CD8-positive, alpha-beta memory T cell (primary cell): ENCODE measurements at places on chromosomes 12 and 14.

DNA sequence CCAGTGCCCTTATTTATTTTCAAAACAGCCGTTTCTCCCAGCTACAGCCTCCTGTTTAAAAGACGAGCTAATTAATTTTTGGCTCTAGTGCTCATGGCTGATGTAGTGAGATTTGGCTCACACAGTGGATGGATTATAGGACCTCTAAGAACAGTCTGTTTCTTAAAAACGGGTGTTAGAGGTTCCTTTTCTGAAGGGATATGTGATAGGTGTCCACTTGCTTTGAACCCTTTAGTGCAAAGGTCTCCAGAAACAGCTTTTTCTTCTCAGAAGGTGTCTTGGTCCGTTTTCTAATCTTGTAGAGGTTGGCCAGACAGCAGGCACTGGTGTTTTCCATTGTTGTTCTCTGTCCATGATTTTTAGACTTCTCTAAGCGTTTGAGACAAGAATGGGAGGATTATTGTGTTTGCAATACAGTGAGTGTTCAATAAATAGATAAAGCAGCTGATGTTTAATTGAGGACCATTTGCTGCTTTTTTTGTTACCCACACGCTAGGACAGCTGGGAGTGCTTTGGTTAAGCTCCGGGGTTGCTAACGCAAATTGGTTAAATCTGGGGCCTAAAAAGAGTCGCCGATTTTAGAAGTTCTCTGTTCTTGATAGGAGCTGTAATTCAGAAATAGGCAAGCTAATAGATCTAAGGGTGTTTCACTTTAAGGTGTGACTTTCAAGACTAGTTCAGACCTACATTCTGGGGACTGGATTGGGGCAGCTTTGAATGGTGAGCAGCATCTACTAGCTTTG, 1.0 kb downstream of the BORCS5 start:
- DNase-seq = peak; percentile 25

DNA sequence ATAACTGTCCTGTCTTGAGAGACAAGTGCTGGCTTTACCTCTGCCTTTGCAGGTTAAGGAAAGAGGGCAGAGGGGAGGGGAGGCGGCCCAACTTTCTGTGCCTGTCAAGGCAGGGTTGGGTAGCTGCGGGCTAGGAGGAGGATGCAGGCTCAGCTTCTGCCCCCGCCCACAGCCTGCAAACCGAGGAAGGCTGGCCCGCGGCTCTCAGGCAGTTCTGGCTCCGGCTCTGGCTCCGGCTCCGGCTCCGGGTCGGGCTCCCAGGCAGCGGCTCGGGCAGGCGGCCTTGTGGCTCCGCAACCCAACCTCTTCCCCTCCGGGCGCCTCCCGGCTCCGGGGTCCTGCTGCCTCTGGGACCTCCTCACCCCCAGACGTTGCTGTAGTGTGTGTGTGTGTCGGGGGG, 92.9 kb downstream of the TMEM30B start:
- DNase-seq = no peak

GRCh38 chr14:87617079-87617478, 375.9 kb downstream of the GALC start:
- DNase-seq = no peak

- DNase-seq = no peak
Observed at GRCh38 chr14:105532735-105533141, 6.4 kb downstream of the TMEM121 start.

DNA sequence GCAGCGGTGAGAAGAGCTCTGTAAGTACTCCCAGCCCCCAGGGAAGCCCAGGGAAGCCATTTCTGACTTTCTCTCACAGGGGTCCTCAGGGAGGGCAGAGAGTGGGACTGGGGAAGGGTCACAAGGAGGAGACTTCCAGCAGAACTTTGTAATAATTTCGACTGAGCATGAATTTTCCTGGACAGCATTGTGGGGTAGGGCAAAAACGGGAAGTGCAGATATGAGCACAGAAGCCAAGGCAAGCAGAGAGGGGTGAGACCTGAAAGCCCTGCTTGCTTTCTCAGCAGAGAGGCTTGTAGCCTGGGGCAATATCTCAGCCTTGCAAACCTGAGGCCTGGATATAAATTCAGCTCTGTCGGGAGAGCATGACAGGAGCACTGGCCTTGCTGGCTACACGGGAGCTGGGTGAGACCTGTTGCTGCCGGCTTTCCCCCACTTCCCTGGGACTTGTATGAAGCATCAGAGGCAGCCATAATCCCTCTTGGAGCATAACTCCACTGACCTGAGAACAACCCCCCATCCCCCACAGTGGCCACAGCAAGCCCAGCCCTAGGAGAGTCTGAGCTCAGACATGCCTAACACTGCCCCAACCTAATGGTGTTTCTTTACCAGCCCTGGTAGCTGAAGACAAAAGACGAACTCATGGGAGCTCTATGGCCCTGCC, 9.8 kb upstream of the IQSEC3 start:
- no peak for DNase-seq

DNA sequence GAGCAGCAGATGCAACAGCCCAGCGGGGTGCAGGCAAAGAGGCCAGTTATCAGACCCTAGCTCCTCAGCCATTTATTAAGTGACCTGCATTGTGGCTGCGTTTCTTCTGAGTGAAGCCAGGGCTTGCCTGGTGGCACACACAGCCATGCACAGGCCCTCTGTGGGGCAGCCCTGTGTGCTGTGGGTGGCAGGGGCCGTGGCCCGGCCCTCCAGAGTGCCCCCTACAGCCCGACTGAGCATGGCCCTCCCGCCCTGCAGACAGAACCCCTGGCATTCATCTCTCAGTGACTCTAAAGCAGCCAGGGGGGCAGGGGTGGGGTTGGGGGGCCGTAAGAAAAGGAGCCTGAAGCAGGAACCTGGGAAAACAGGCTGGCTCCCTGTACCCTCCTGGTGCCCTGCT, 226.0 kb upstream of the PWP1 start:
- DNase-seq = no peak

- peak; percentile 49 for DNase-seq
Observed at GRCh38 chr14:20857630-20858261, 33.4 kb upstream of the RNASE3 start.

DNA sequence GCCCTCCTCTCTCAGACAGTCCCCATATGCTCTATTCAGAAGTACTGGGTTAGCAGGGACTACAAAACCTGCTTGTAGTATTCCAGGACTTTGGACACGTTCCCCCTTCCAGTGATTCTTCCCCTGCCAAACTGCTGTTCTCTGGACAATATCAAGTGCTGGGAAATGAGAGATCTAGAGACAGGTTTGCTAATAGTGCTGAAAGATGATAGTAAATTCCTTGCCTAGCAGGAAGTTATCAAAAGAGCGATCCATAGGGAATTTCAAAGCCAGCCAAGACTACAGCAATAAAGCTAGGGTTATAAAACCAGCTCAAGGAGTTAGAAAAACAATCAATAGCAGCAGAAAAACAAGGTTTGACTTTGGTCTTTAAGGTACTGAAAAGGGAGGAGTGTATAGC, 15.2 kb downstream of the SLC7A8 start:
- no peak for DNase-seq

DNA sequence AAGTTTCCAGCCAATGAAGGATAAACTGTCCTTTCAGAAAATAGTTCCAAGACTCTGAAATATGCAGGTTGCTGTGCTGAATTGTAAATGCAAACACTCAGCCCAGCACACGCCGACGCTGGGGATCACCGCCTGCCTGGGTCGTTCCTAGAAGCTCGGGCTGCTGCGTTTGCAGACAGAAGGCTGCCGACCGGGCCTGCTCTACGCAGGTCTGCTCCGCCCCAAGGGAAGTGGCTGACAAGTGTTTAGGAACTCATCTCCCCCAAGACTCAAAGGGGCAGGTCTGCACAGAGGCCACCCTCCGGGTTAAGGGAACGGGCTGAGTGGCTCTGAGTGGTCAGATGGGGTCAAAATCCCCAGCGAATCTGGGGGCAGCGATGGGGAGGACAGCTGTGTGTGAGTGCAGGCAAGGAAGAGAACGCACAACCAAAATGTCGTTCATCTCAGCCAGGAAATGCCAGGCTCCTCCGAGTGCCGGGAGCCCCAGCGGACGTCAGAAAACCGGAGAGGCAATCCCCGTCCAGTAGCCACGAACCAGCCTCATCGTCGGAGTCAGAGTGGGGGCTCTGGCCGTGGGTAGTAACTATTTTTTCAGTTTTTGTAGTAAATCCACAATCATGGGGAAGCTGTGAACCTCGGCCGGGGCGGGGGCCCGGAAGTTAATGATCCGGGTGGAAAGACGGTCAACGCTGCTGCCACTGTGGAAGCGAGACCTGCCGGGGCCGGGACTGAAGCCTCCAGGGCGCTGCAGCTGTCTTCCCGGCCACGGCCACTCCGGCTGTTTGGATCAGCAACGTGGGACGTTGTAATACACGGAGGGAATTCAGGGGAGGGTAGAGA, 6.0 kb downstream of the GALNT9 start:
- no peak for DNase-seq

GRCh38 chr14:59727073-59727661, 143.4 kb downstream of the RTN1 start:
- no peak for DNase-seq

- DNase-seq = no peak
Observed at GRCh38 chr12:82955043-82955442, 268.3 kb downstream of the TMTC2 start.

- no peak for DNase-seq
Observed at GRCh38 chr14:80211153-80212022, at the start of gene DIO2. TSS of gene DIO2 (minus strand) at chr14:80211504. CDS start at chr14:80211472, 32 bp downstream.
